ENCODE measurements at places on chromosomes 2 and 18.

DNA sequence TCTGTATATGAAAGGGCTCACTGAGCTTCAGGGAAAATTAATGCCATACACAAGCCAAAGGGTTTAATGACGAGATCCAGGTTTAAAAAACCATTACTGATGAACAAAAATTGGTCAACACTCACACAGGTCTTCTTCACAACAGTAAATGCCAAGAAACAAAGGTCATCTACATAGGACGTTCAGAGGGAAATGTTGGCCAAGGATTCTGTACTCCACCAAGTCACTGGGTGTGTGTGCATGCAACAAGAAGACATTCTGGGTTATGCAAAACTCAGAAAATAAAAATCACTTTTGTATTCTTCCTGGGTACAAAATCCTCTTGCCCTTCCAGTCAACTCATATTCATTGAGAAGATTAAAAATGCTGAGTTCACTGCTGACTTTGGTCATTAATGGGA lies 78.3 kb downstream of the ACTR2 start:
- DNase-seq = no peak

DNA sequence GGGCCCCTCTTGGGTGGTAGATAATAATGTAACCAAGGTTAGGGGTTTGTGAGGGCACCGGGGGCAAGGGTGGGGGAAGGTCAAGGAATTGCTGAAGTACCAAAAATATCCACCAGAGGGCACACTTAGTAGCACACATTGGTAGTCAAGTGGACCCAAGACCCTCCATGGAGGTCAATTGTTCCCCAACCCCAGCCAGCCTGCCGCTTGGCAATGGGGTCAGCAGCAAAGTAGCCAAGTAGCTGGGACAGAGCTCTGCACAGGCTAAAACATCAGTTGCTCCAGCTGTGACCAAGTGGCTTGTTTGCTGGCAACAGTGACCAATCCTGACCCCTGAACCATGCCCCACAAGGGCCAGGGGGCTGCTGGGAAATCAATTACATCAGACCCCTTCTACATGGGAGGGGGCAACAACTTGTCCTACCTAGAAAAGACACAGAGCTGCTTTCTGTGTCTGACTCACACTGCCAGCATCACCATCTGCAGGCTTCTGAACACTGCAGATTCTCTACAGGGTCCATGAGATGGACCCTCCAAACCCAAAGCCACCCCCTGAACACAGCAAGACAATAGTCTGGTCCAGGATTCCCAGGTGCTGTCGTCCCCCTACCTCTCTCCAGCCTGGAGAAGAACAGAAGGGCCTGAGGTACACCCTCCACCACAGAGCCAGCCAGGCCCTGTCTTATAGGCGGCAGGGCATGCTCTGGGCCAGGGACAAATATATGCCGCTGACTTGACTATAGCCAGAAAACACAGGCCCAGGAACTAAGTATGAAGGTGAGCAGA lies 76.0 kb downstream of the EMX1 start:
- peak; percentile 78 for DNase-seq

- DNase-seq = no peak
Measured at GRCh38 chr2:226691255-226691654, 108.4 kb downstream of the IRS1 start.

GRCh38 chr2:127577973-127578372 lies 42.5 kb downstream of the MYO7B start:
- DNase-seq = peak; percentile 21

DNA sequence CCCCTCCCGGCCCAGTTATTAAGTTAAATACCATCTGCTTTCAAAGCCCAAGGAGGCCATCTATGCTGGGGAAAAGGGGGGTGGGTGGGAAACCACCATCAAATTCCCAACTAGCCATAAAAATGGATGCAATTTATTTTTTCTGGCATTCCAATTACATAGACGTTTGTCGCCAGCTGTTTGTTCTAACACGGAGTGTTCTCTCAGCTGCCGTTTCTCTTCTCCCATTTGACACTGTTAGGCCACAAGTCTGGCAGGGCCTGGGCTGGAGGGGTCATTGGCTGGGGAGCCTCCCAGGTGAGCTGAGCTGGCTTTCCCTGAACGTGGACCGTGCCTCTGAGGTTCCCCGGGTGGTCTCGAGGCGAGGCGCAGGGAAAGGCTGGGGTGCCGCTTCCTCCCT lies 16.6 kb downstream of the ATOH8 start:
- no peak for DNase-seq

DNA sequence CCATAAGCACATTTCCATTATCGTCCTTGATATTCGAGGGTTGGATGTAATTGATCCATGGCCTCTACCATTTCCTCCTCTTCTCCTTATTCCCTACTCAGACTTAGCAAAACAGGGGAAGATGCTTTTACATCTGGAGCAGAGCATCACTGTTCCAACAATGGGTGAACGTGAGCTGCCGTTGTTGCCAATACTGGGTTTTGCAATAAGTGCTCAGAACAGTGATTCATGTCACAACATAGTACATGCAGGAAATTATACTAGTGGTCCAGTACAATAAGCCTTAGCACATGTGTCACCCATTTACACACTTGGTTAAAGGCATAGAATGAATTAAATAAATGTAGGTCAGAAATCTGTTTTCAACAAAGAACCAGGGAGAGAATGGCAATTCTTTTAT lies 112.4 kb downstream of the DCC start:
- DNase-seq = no peak

DNA sequence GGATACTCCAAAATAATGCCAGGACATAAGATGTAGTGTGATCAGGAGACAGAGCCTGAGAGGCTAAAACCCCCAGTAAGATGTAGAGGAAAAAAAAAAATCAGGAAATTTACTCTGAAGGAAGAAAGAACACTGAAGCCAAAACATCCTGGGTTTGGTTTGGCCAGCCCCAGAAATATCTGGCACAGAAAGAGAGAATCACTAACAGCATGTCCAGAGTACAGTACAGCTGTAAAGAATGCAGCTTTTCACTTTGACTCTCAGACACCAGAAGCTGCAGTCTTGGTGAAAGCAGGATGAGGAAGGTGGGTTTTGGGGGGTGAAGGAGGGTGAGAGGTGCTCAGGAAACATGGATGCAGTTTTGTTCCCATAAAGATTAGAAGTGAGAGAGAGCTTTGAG lies 1577.7 kb upstream of the ACVR2A start:
- no peak for DNase-seq

- DNase-seq = no peak
Measured at GRCh38 chr2:221074238-221074637, 497.9 kb downstream of the EPHA4 start.

- DNase-seq = no peak
Measured at GRCh38 chr2:148764815-148765214, 110.2 kb upstream of the KIF5C start.

DNA sequence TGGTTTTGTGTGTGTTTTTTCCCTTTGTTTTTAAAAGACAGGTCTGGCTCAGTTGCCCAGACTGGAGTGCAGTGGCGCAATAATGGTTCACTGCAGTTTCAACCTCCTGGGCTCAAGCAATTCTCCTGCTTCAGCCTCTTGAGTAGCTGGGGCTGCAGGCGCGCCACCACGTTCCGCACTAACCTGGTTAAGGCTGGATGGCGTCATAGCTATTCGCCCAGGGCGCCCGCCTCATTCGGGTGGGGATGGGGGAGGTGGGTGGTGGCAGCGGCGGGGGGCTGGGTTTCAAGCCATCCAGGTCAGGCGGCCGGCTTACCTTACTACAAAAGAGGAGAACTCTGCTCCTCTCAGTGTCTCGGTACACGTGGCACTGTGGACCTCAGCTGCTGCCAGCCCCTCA lies 42.8 kb downstream of the EEF1B2 start:
- DNase-seq = no peak

- no peak for DNase-seq
Measured at GRCh38 chr2:84052913-84053312, 406.2 kb downstream of the SUCLG1 start.

DNA sequence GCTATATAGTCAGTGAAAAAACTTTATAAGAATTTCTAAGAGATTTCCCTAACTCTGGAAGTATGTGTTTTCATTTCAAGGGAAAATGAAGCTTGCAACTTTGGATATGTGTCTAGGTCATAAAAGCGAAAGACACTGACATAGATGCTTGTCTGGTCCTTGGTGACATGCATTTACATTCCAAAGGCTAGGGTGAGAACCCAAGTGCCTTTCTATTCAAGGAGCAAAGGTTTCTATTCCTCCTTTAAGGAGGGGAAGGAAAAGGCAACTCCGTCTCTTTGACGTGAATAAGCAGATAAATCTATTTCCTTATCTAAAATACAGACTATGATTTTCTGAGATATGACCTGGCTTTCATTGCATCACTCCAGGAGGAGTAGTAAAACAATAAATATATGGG lies 261.1 kb downstream of the CDH7 start:
- no peak for DNase-seq

DNA sequence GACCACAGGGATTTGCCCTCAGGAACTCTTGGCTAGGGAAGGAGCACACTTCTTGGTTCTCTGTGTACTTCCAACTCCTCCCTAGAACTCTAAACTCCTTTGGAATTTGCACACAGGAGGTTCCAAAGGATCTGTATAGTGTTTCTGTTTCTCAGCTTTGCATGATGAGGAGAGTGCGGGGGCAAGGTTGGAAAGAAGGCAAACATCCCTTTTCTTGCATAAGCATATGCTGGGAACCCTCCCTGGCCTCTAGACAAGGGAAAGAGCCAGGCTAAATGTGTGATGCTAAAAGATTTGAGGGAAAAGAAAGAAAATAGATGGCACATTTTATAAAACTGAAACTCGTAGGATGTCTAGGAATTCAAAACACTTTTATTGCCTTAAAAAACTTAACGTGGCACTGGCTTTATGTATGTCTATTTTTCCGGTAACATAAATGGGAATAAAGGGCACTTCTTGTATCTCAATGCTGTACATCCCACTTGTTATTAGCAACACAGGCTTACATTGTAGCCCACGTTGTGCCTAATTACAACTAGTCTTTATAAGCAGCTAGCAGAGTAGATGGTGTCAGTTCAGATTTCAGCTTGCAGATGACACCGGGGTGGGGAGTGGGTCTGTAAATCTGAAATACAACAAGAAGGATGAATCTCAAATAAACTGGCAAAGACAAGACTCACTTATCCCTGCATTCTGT lies 165.8 kb downstream of the GPD2 start:
- DNase-seq = no peak

DNA sequence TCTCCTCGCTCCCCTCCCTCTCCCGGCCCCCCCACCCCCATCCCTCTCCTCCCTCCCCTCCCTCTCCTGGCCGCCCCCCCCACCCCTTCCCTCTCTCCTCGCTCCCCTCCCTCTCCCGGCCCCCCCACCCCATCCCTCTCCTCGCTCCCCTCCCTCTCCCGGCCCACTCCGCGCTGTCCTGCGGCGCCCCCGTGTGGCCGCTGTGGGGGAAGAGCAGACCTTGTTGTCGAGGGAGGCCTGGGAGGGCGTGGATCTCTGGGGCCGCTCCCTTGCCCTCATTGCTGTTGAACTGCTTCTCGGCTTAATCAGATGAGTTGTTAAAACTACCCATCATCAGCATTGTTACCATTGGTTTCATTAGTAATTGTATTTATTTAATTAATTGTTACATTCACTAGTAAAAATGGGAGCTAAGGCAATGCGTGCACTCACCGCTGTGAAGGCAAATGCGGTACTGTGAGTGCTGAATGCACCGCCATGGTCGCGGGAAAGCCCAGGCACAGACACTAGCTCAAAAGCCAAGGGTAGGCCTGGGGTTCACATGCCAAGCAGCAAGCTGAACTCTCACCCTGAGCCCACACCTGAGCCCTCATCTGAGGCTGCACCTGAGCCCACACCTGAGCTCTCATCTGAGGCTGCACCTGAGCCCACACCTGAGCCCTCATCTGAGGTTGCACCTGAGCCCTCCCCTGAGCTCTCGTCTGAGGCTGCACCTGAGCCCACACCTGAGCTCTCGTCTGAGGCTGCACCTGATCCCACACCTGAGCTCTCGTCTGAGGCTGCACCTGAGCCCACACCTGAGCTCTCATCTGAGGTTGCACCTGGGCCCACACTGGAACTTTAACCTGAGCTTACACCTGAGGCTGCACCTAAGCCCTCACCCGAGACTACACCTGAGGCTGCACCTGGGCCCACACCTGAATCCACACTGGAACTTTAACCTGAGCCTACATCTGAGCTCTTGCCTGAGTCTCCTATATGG lies 8.8 kb downstream of the RTP5 start:
- DNase-seq = peak; percentile 90

DNA sequence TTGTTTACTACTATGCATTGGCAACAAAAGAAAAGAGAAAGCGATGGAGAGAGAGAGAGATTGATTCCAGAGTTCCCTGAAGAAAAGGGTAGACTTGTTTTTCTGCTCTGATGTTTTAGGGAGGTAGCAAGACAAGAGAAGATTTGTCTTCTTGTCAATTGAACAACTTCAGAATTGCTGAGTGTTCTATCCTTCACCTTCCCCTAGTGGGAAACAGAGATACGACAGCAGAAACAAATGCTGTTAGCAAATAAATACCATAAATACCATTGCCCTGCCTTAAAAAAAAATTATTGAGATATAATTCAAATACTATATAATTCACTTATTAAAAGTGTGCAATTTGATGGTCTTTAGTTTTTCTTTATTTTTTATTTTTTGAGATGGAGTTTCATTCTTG lies 26.2 kb upstream of the CCDC150 start:
- no peak for DNase-seq

- no peak for DNase-seq
Measured at GRCh38 chr2:57882895-57883515, 163.6 kb upstream of the VRK2 start.

- DNase-seq = no peak
Measured at GRCh38 chr18:63099091-63099840, 220.3 kb downstream of the BCL2 start.

DNA sequence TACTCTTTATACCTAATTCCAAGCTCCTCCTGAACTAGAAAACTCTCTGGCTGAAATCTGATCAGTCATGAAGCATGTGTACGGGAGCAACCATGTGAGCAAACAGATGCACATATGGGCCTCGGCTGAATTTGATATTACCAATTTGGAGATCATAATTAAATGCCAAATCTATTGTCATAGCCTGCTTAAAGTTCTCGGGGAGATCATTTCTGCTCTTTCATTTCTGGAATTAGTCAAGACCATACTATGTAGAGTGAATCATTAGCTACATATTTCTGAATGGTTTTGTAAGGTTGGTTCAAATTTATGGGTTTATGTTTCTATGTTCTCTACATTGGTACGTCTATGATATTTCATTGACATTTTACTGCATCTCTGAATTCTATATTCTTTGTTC lies 205.5 kb downstream of the UBE2E3 start:
- no peak for DNase-seq

DNA sequence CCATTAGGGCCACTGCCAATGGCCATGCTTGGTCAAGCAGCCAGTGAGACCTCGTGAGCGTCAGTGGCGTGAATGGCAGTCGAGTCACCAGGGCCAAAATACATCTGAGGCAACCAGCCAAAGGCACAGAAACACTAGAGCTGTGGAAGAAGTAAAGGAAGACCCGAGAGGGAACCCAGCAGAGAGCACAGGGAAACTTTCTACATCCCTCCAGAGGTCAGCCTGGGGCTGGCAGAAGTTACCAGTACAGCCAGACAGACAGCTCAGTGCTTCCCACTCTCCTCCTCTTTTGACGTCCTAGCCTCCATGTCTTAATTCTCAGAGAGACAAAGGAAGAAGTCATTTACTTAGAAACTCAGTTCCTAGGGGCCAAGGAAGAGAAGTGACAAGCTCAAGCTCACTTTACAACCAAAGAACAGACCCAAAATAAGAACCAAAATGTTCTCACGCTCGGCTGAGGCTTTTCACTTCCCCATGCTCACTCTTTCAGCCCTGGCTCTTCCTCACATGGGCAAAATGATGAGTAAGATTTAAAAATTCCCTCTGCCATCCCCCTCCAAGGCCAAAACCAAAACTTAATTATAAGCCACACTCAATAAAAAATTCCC lies 8.7 kb downstream of the CYRIA start:
- no peak for DNase-seq
